ENCODE measurements at places on chromosomes 6 and 20.

DNA sequence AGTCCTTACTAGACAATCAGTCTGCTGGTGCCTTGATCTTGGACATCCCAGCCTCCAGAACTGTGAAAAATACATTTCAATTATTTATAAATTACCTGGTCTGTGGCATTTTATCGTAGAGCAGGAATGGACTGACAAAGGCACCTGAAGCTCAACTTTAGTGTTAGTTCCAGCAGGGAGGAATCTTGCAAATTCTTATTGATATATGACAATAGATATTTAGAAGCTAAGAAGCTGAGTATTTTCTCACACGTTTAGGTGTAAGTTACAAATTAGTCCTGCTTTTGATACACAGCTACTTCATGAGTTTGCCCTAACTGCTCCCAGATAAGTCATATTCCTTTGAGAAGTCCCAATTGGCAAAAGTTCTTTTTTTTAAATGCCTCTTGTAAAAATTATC, 138.0 kb upstream of the ZNF217 start:
- no peak for DNase-seq

GRCh38 chr6:150766201-150766997, 99.1 kb upstream of the MTHFD1L start:
- DNase-seq, result no peak

- no peak for DNase-seq
These were observed 23.3 kb downstream of the ARFGEF2 start for GRCh38 chr20:48944663-48945297.

GRCh38 chr6:65799389-65799788, 92.4 kb upstream of the EYS start:
- no peak for DNase-seq

- DNase-seq, result no peak
These were observed 66.9 kb upstream of the CEP85L start for GRCh38 chr6:118718297-118718696.

DNA sequence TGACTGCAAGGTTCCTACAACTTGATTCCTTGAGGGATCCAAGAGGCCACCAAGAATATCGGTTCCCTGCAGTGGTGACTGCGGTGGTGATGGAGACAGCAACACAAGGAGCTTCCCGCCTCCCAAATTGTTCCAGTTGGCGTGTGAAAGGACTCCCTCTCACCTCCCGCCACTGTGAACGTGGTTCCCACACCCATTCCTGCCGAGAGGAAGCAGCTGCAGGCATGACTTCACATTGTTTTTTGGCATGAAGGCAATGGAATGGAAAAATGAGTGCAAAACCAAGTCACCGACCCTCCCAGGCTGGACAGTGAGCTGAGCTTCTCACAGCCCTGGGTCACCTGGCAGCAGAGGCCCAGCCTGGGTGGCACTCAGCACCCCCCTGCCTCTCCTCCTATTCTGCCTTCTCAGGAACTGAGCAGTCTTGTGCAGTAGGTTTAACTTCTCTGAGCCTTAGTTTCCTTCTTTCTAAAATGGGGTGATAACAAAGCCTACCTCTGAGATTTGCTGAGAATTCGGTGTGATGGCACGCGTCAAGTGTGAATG, 75.0 kb downstream of the CNKSR3 start:
- no peak for DNase-seq

GRCh38 chr6:56742122-56742791, 99.6 kb upstream of the DST start:
- no peak for DNase-seq

DNA sequence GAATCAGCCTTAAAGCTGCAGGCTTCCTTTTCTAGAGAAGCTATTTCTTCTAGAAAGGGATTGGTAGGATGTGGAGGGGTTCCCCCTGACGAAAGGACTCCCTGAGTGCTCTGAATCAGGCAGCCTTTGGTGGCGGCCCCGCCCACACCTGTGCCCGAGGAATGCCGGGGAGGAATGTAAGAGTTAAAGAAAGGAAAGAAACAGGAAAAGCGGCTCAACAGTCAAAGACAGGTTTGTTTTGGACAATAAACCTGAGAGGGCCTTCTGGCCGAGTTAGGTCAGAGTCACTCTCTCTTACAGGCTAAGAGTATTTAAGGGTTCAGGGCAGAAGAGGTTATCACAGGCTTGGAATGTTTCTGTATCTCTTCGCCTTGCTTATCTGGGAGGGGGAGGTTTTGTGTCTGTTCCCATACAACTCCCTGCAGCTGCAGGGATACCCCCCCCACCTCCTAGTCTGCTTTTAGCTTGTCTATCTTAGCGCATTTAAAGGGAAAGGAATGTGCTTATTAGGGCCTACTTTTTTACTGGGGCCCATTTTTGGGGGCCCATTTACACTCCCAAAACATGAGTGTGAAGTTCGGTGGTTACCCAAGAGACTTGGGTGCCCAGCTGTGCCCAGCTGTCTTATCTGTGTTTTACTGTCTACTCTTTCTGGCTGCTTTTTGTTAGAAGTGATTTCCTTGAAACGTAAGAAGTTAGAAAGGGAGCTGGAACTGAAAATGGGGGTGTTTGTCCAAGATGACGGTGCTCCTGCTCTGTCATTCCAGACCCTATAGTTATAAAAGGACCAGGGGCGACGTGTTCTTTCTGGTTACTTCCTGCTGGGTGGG, 32.8 kb downstream of the DYNLT1 start:
- DNase-seq, result no peak

GRCh38 chr6:41826343-41827022, 39.0 kb downstream of the TOMM6 start:
- no peak for DNase-seq

GRCh38 chr6:46684771-46685170, 2.9 kb upstream of the TDRD6 start:
- DNase-seq, result no peak

DNA sequence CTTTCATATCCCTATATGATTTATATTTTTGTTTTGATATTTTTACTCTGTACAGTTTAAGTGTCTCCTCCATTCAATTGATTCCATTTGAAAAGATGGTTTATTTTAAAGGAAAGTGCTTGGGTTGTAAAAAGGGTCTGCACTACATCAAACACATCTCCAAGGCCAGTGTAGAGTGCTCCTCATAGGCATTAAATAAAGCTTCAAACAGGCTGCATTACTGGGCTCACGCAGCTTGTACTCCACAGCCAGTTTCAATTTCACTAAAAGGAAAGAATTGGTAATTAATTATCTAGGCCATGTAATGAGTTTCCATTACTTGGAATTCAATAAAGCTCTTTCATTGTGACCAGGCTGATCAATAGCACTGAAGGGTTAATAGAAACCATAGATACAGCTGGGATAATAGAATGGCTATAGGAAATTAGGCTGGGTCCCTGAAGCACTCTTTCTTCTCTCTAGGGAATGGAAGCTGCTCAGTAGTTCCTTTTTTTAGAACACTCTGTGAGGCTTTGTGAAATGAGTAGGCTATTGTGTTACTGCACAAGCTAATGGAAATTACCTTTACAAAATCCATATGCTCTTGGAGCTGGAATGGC, 442.2 kb downstream of the RNF144B start:
- DNase-seq, result no peak

DNA sequence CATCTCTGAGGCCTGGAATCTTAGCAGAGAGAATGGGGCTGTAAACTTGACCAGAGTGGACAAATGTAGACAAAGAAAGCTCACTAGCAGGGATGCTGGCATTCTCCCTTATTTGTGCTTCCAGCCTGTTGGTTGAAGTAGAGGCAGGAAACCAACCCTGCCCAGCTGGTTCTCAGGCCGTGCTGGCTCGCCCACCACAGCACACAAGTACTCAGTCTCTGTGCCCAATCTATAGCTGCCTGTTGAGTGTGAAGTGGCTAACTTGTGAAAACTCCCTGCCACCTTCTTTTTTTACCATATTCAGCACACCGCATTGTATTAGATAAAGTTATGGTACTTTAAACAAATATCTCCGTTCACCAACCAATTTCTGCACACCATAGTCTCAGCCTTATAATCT, 37.3 kb downstream of the HDDC2 start:
- no peak for DNase-seq

DNA sequence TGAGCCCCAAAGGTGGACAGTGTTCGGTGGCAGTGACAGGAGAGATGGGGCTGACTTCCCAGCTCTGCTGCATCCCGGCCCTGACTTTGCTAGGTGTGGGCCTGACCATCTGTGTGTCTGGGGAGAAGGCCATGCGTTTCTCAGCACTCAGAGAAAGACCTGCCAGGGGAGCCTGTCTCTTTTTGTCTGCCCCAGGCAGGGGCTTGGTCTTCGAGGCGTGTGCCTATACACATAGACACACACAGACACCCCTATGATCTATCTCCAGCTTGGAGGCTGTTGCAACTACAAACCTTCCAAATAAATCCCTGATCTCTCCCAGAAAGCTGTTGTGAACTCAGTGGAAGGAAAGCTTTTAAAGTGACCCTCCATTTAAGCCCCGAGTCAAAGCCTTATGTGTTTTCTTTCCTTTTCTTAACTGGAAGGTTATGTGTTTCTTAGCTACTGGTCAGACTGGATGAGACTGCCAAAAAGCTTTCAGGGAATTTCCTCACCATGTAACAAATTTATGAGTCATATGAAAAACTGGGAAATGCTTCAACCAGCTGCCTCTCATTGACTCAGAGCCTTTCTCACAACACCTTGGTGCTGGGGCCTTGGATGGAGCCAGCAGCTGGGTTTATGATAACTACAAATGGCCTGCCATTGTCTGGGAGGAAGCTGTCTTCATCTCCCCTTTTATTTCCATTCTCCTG, 102.6 kb downstream of the CDC5L start:
- DNase-seq, result no peak

GRCh38 chr6:117818449-117818848, 88.6 kb upstream of the SLC35F1 start:
- DNase-seq, result no peak

DNA sequence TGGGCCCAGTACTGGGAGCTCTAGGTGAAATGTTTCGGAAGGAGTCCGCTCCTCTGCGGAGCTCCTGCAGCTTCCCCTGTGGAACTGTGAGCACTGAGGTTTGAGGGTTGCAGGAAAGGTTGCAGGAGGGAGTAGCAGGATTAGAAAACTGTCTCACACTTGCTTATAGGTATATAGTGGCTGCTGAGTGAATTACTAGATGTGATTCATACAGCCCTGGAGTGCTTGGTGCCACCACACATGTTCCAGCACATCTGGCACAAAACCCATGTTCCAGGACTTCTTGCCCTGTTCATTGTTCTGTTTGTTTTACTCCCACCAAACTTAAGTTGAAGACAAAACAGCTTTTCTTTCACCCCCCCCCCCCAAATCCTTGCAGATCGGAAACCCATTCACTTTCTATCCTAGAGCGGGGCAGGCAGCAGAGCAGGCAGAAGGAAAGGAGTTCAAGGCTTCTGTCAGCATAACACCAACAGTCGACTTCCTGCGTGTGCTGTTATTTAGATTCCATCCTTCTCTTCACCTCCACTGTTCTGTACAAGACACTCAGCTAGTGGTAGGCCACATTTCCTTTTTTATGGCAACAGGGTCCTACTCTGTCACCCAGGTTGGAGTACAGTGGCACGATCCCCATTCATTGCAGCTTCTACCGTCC, 669 bp upstream of the PEX6 start:
- DNase-seq, result no peak

DNA sequence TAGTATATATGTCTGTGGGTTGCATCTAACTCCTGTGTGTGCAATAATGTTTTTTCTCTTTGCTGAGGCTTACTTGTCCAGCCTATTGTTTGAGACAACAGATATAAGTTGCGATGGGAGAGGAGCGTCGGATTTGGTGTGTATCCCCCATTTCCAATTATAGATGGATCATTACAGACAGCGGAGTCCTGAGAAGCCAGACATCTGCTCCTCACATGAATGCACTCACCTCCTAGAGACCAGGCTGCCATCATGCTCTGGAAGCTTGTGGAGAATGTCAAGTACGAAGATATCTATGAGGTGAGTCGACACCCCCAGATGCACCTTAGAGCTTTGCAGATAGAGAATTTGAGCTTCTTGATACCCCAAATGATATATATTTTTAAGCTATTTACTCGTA, at the start of gene TFAP2B:
TFAP2B (plus strand) TSS at position 199 of the 400 bp plus-strand sequence; CDS start at position 220, 21 bp downstream.
- DNase-seq, result no peak

GRCh38 chr6:167092672-167093339, 30.1 kb upstream of the CCR6 start:
- DNase-seq, result no peak

- no peak for DNase-seq
These were observed 3.7 kb downstream of the FOXF2 start for GRCh38 chr6:1392813-1393640.

- no peak for DNase-seq
These were observed 3.5 kb downstream of the MYLK2 start for GRCh38 chr20:31822421-31823330.

GRCh38 chr20:12835999-12836398, 172.8 kb upstream of the SPTLC3 start:
- no peak for DNase-seq

- DNase-seq, result no peak
These were observed 241.7 kb upstream of the TAB2 start for GRCh38 chr6:149075616-149076354.

DNA sequence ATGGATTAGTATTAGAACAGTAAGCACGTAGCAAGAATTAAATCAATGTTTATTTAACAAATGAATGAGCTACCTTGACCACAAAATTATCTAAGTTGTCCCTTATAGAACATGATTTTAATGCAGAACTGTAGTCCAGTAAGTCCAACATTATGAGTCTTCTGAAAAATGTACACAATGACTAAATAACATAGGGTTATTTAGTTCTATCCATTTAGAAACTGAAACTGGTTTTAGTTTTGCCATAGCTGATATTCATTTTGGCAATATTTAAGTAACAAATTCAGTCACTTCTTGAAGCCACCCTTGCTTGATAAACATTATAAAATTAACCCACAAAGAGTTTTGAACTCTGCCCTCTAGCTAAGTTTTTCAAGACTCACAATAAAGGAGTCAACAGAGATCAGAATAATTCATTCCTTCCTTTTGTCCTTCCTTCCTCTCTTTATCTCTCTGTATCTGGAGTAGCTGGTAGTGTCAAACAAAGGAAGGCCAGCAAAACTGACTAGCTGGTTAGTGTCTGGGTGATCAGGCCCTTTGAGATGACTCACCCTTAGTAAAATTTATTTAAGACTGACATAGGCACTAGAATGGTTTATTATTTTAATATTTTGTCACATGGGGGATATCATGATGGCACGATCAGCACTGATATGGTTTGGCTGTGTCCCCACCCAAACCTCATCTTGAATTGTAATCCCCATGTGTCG, 115.1 kb downstream of the BTBD9 start:
- no peak for DNase-seq

GRCh38 chr6:142474531-142475289, 172.9 kb downstream of the ADGRG6 start:
- no peak for DNase-seq

All from esophagus squamous epithelium (tissue), 5 donors.